ENCODE measurements at places on chromosomes 12 and 14.

GRCh38 chr12:30599608-30600007 lies 96.1 kb downstream of the IPO8 start:
- no peak for DNase-seq

- no peak for DNase-seq
These were observed 41.1 kb upstream of the CSRNP2 start for GRCh38 chr12:51124504-51124903.

DNA sequence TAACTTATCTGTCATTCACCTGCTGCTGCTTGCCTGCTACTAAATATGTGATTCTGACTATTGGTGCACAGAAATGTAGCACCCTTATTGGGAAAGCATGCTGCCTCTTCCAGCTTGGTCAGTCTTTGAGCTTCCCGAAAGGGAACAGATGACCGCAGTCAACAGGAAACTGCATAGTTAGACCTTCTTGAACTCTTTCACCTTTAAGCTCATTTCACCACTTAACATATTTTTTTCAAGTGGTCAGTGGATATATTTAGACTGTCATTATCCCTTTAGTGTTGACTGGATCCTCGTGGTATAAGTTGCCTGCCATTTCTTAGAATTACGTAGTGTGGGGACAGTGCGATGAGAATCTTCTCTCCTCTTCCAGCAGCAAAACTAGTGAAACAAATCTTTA lies 224.9 kb downstream of the FBXL14 start:
- DNase-seq: no peak

DNA sequence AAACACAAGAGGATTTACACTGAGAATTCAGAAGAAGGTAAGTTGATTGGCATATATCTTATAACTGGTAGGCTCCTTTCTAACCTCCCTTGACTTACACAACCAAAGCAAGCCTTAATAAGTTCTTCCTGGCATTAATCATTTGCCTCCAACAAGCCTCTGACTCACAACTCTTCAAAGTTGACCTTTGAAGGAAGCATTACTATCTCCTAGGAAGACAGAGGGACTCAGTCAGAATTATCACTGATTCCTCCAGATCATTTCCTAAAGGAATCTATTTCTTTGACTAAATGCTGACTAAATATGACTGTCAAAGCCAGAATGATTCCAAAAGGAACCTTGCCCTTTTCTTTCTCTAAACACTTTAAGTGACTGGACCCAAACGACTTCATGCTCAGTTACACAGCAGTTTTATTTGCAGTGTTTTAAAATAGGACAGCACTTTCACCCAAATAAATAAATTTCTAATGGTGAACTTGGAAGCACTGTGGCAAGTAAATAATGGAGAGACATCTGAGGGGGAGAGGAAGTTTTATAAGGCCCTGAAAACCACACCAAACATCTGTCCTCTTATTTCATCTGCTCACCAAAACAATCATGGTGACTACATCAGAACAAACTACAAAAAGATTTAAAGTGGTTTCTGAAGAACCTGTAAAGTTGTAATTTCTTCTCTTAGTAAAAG lies 128.2 kb downstream of the KLHL28 start:
- no peak for DNase-seq

GRCh38 chr14:75427482-75428229 lies at the start of gene JDP2:
Gene JDP2, plus strand, starts transcription at chr14:75428022. Its CDS starts 9,899 bp downstream, at chr14:75437921.
- peak; percentile 36 for DNase-seq

DNA sequence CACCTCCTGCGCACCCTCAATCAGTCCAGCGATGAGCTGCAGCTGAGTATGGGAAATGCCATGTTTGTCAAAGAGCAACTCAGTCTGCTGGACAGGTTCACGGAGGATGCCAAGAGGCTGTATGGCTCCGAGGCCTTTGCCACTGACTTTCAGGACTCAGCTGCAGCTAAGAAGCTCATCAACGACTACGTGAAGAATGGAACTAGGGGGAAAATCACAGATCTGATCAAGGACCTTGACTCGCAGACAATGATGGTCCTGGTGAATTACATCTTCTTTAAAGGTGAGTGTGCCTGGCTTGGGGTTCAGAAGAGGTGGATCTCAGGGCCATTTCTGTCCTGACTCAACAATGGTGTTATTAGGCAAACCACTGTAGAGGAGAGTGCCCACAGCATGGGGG lies 2.6 kb downstream of the SERPINA3 start:
- no peak for DNase-seq

DNA sequence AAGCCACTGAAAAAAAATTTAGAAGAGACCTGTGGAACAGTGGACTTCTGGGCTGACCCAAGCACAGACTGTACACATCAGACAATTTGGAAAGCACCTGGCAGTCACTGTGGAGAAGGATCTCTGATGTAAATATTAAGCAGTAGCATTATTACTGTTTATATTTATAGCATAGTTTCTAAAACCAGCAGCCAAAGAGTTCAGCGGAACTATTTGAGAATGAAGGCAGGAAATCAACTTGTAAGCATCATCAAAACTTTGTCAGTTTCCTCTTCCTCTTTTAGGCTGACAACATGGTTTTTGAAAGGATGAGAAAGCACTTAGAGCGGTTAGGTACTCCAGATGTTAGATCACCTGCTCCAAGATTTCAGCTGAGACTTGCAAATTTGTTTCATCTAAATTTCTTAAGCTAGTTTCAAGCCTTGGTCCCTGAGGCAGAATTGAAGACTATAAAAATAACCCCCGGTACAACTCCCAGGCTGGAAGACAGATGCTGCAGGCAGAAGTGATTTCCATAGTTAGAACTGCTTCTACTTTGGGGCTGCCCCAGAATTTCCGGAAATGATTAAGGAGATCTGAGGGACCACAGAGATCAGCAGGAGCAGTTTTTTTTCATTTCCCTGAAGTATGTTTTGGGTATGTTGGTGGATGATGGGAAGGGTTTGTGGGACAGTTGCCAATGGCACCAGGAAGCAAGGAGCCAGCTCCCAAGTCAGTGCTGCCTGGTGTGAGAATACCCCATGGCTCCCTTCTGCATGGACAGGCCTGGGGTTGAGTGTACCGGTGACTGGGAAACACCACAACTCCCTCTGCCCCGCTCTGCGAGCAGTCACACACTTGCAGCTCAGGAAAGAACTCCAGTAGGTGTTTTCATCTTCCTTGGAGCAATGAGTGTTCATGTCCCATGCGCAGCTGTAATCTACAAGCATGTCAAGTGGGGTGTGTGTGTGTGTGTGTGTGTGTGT lies 354.5 kb downstream of the NUAK1 start:
- no peak for DNase-seq

GRCh38 chr14:36820901-36821300 lies 159.2 kb downstream of the PAX9 start:
- no peak for DNase-seq

Data from activated T-cell treated with anti-CD3 and anti-CD28 coated beads for 48 hours (primary cell).